ENCODE measurements at places on chromosomes 2 and 18.

DNA sequence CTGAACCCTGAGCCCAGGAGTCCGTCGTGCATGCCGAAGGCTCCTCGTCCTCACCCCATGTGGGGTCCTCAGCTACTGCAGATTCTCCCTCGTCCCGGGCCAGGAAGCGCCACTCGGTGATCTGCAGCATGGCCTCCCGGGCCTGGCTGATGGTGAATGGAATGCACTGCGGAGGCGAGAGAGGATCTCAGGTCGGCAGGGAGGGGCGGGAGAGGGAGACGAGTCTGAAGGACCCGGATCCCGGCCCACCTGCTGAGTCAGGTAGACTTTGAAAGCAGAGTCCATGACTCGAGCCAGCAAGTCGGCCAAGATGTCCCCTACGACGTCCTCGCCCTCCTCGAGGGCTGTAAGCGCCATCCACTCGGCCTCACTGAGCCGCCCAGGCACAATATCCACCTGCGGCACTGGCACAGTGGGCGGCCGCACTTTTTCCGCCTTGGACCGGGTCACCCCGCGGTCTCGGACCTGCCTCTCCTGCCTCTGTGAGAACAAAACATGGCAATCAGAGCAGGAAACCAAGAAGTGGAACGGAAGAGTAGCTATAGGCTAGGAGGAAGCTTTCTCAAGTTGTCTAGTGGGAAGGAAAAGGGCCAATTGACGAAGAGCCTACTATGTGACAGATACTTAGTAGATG, 5.5 kb downstream of the C2orf81 start:
- no peak for DNase-seq

GRCh38 chr2:240728361-240728760, 36.7 kb downstream of the AQP12A start:
- no peak for DNase-seq

- no peak for DNase-seq
Observed at GRCh38 chr2:221235941-221236340, 336.2 kb downstream of the EPHA4 start.

DNA sequence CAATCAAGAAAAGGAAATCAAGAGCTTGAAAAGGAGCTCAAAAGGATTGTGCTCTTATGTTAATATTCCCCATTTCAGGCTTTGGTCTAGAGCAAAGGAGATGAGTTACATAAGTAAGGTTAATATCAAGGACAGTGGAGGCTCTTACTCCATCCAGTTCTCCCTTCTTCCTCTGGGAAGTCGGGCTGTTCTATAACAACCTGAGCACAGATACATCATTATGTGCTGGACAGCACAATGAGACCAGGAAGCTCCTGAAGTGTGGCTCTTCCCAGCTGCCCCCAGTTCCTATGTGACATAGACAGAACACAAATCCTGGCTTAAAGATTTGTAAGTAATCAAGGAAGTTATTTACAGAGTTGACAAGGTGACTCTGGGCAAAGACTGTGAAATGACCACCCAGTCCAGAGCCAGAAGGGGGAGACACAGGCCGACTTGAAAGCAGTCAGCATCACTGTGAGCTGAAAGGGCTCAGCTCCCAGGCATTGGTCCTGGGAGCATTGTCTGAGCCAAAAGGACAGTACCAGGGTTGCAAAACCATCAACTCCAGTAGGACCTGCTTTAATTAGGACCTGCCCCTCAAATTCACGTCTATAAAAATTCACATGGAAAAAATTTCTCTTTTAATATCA, 917.6 kb upstream of the ACVR2A start:
- DNase-seq = no peak

DNA sequence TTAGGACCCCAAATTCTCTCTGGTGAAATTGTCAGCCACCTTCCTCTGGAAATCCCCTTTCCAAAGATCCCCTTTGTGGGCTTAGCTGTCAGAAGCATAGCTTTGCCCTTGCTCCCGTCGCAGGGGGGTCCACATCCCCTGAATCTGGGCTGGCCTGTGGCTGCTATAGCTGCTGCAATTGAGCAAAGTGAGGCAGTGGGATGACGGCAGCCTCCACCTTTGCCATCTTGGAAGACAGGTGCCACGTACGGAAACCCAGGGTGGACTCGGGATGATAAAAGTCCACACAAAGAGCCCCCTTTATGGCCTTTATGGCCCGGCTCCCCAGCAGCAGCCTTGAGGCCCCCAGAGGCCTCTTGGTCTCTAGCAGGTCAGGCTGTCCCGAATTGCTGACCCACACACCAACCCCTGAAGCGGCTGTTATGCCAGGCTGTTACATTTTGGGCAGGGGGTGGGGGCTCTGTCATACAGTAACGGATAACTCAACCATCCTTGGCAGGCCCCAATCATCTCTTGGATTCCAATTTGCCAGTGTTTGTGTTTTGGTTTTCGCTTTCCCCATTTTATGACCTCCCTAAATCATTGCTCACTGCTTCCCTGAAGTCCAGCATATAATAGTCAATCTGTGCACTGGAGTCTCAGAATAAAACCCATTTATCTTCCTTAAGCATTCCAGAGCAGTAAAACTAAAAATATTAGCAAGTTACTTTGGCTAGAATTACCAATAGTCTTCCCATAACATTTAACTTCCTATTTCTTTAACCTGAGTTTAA, 33.2 kb upstream of the ID2 start:
- no peak for DNase-seq

- no peak for DNase-seq
Observed at GRCh38 chr2:6866982-6867381, 1.3 kb upstream of the CMPK2 start.

DNA sequence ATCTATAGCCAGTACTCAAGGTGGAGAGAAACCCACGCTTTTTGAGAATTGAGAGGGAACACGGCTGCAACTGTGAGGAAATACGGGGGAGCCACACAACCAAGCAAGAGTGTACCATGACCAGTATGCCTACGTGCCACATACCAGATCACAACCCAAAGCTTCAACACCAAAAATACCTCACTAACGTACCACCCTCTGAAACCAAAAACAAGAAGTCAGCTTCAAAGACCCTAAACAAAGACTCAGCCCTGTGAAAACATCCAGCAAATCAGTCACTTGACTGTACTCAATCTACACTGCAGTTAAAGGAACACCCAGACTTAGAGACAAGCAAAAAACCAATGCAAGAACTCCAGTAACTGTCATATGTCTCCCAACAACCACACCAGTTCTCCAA, 17.0 kb downstream of the RNU4ATAC start:
- no peak for DNase-seq

GRCh38 chr2:20781656-20782265, 41.1 kb downstream of the LDAH start:
- DNase-seq = no peak
